ENCODE measurements at places on chromosomes 16 and 17.
A peak's percentile ranks its signal among the peaks of the same experiment; 100 is the strongest.

DNA sequence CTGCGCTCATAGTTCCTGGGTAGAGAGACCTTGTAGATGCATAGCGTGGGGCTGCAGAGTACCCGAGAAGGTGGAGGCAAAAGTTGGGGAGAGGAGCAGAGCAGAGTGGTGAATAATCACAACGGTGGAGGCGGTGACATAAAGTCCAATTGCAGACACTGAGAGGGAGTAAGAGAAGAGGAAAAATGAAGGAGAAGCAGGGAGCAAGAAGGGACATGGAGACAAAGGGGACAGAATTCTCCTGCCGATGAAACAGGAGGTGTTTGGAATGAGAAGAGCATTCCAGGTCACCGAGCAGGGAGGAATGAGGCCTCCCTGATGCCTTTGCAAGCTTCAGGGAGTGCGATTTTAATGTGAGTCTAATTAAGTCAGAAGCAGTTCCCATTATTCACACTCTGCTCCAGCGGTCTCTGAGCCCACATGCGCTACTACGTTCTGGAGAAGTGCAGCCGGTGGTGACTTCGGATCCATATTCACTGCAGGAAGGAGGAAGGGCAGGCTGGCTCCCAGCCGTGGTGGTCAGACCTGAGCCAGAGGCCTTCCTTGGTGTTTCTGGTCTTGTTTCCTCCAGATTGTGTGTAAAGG is 108.0 kb upstream of the DNAH9 start:
- DNase-seq: peak; percentile 19

- DNase-seq: no peak
Measured at GRCh38 chr16:70395345-70395901, 43.5 kb downstream of the ST3GAL2 start.

GRCh38 chr16:55949518-55949917 is 74.3 kb upstream of the CES5A start:
- no peak for DNase-seq

GRCh38 chr17:14336418-14336817 is 35.5 kb downstream of the HS3ST3B1 start:
- DNase-seq: no peak

GRCh38 chr17:72378414-72379390 is 257.9 kb downstream of the SOX9 start:
- DNase-seq: no peak

DNA sequence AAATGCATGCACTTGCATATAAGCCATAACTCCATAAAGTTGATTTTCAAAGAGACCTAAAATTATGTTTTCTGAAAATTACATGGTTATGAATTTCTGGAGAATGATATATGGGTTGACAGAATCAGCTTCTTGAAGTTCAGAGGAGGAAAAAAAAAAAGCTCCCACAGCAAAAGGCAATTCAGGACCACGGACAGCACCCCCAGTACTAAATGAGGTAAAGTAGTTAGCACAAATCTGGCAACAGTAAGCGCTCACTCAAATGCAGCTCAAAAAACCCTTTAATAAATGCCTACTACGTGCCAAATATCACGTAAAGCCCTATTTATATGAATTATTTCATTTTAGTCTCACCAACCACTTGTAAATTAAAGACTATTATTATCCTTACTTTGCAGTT is 135.2 kb downstream of the SHISA9 start:
- DNase-seq: peak; percentile 25

- no peak for DNase-seq
Measured at GRCh38 chr16:54475019-54475601, 188.5 kb upstream of the IRX3 start.

- DNase-seq: no peak
Measured at GRCh38 chr16:30972872-30973271, 12.1 kb upstream of the HSD3B7 start.

DNA sequence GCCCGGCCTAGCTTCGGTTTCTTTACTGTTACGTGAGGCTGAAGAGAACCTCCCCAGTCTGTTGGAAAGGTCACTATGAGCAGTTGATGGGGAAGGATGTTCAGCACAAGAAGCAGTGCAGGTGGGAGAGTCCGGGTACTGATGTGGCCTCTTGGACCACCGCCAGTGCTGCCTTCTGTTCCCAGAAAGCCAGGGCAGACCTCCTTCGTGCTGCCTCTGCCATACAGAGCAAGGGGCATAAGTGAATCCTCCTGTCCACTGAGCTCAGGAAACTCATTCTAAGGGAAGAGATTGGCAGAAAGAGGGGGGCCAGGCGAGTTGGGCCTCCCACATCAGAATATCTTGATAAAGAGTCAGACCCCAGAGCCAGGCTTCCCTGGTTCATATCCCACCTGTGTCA is 3.7 kb downstream of the PPP4C start:
- no peak for DNase-seq

- no peak for DNase-seq
Measured at GRCh38 chr17:59105852-59106462, 723 bp downstream of the TRIM37 start.

DNA sequence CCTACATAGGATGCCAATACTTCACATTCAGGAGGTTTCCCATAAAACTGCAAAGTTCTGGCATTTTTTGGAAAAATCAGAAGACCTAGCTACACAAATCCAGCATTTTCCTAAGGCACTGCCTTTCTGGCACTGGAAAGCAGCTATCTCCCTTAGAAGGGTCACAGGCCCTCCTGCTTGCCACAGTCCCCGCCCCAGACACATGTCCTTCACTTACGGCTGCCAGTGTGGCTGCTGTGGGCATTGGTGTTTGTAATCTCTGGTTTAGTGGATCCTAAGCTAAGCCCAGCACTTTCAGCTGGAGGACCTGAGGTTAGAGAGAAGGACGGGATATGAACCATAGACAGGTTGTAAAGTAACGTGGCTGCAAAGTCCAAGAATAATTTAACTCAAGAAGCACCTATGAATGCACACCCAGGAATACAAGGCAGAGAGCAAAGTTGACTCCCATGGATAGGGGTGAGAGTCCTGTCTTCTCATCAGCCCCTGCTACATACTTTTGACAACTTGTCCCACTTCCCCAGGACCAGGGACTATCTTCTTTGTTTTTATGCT is 100.0 kb downstream of the XYLT1 start:
- no peak for DNase-seq

DNA sequence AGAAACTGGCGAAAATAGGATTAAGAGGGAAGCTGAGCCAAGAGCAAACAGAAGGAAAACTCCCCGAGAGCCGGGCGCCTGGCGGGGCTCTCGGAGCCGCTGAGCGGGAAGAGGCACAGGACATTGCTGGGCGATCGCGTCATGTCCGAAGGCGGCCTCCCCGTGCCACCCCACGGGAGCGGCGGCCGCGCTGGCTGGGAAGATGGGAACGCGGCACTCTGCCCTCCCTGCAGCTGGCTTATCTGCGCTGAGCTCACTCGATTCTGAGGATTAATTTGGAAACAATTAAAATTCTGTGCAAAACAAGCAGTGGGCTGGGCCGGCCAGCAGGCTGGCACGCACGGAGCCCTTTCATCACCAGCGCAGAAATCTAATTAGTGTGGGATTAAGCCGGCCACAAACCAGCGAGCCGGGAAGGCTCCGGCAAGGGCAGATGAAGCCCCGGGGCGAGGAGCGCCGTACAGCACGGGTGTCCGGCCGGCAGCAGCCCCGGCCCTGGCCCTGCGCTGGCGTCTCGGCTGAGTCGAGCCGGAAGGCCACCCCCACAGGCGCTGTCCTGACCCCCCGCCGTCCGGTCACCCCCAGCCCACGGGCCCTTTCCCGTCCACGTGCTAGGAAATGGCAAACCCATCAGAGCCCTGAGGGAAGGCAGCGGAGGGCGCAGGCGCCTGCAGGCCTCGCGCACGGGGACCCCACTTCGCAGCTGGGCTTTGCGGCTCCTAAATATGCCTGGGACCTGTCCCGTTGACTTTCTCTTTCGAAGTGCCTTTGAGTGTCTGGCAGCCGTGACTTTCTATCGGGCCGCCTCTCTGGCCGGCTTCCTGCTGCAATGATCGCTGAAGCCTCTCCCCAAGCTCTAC is 37.9 kb downstream of the SOX8 start:
- DNase-seq: peak; percentile 73

DNA sequence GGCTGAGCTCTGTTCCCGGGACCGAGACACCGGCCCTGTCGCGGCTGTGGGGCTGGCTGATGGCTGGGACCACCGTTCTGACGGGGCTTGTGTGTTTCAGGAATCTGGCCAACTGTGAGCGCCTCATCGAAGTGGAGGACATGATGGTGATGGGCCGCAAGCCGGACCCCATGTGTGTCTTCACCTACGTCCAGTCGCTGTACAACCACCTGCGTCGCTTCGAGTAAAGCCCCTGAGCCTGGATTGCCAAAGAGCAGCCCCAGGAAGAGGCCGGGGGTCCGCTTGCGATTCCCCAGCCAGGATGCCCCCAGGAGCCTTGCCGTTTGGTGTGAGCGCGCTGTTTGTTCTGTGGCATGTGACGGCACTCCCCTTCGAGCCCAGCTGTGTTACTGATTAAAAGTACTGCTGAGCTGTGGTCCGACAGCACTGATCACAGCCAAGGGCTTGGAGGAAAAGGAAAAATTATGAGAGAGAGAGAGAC is 23.0 kb downstream of the SMTNL2 start:
- no peak for DNase-seq

- no peak for DNase-seq
Measured at GRCh38 chr16:72552654-72553053, 380.7 kb upstream of the PMFBP1 start.

DNA sequence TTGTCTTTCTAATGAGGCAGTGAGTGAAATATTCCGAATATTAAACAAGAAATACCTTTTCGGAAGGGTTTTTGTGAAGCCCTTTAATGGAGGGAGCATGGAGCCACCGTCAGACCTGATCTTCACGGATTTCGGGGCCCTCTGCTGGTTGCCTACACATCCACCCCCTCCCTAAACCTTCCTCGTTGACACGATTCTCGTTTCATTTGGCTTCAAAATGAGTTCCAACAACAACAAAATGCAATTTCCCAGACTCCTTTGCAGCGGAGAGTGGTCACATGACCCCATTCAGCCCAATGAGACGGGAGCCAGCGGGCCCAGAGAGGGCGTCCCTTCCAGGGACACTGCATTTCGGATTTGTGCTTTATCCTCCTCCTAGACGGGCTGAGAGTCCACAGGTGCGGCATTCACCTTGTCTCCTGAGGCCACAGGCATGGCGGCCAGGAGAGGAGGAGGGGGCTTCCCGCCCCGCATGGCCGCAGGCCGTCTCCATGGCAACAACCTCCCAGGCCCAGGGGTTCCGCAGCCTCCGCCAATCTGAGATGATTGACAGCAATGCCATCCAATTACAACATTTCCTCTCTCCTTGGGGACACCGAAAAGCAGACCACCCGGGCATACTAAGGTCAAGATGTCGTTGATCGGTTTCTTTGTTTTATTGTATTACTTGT is 259.8 kb downstream of the C16orf95 start:
- DNase-seq: no peak

DNA sequence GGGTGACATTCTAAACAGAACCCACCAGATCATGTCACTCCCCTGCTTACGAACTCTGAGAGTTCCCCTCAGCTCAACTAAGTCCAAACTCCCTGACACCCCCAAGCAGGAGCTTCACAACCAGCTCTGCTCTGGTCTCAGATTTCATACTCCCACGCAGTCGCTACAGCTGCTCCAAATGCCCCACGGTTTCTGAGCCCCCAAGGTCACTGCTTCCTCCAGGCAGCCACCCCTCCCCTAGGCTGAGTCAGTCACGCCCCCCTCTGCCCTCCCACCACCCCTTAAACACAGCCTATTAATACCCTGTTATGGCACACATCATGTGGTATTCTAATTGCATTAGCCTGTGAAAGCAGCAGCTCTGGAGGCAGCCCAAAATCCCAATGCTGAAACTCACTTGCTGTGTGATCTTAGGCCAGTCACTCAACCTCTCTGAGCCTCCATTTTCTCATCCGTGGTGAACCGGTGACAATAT is 51.5 kb downstream of the GSG1L start:
- peak; percentile 43 for DNase-seq

- DNase-seq: no peak
Measured at GRCh38 chr17:1577583-1578013, 15.0 kb upstream of the PITPNA start.

DNA sequence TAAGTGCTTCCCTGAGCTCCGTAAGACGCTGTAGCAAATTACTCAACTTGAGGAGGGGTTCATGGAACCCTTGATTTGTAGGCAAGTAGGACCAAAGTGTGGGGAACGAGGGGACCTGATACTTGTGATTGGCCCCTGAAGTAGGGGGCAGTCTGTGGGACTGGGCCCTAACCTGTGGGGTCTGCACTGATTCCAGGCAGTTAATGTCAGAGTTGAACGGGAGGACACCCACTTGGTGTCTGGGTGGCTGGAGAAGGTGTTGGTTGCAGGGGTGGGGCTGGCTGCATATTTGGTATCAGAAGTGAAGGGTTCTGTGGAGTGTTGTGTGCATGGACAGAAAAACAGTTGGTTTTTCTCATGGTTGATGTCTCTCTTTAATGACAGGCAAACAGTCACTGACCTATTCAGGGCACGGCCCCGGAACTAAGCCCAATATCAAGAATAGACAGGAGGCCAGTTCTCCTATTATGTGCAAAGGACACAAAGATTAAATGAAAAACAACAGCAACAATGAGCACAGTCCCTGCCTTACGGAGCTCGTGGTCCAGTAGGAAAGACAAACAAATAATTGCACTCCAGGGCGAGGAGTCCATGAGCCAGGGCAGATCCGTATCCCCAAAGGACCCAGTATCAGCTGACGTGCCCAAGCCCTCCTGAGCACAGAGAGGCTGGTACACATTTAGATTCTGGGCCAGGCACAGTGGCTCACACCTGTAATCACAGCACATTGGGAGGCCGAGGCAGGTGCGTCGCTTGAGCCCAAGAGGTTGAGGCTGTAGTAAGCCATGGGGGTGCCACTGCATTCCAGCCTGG is 19.2 kb downstream of the MXRA7 start:
- no peak for DNase-seq

DNA sequence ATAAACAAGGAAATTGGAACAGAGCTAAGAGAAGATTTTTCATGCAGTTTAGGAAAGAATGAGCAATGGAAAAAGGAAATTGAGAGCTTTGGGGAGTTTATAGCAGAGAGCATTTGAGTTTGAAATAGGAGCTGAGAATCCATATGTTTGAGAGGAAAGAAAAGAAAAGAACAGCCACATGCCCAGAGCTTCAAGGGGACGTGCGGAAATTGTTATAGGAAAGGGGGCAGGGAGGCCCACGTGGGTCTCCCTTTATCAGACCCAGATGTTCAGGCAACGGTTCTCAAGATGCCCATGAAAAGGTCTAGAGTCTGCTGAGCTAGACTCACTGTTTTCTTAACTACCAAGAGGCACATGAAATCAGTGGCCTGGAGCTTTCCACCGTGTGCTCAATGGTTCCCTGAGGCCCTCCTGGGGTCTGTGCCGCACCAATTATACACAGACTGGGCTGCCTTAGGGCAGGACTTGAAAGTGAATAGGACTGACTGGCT is 31.2 kb downstream of the CHD9 start:
- DNase-seq: no peak

DNA sequence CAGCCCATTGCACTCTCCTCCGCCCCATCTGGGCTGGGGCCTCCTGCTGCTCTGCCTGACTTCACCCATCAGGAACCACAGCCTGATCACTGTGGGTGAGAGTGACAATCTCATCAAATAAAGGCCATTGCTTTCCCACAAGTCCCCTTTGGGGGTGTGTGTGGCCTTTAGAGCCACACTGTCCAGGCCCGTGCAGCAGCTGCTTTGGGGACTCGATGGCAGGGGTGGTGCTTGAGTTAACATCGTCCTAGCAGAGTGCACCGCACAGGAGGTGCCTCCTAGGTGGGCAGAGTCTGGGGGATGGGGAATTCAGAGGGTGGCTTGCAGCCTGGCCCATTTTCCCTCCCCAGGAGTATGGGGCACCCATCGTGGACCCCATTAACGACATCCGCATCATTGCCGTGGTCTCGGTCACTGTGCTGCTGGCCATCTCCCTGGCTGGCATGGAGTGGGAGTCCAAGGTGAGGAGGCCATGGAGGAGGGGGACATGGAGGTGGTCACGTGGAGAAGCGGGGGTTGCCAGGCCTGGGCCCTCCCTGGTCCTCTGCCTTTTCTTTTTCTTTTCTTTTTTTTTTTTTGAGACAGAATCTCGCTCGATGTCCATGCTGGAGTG is 5.4 kb downstream of the SLC12A3 start:
- DNase-seq: no peak
